H1 (cell line): ENCODE measurements at places on chromosomes 3 and 15. TPM values are rescaled to one million over a fixed set of nuclear protein-coding genes. Genes with fewer than 3 reads are reported as not detected.

DUOX1 gene
- total RNA-seq = 0.84 and 0.96 TPM in 2 replicates

ZNF619 gene
- 7.0 and 8.2 TPM in 2 replicates for total RNA-seq

LMAN1L gene
- not detected in 2 replicates for total RNA-seq

MME gene
- total RNA-seq = 36.0 and 39.6 TPM in 2 replicates

ANO10 gene
- 53.2 and 53.6 TPM in 2 replicates for total RNA-seq

DNA sequence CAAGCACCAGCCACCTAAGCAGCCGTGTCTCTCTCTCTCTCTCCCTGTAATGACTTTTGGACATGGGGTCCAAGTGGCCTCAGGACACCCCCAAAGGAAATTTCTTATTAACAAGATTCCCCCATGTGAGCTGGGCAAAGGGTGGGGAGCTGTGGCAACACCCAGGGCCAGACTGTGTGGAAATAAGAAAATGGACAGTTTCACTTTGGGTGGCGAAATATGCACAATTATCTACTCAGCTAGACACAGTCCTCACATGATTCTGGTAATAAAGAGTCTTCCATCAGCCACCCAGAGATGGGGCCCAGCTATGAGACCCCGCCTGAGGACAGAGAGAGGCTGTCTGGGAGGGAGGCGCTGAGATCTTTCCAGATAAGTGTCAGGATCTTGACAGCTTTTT lies 96.8 kb upstream of the TPM1 start:
- H3K4me3 ChIP-seq = no peak overlapping the region
- DNase-seq = no peak
- H3K36me3 ChIP-seq = no peaks in the 10 kb centered on the region
- H3K4me1 ChIP-seq = no peaks in the 10 kb centered on the region
- no peak overlapping the region for H3K27ac ChIP-seq
- no peaks in the 10 kb centered on the region for H3K27me3 ChIP-seq

DNA sequence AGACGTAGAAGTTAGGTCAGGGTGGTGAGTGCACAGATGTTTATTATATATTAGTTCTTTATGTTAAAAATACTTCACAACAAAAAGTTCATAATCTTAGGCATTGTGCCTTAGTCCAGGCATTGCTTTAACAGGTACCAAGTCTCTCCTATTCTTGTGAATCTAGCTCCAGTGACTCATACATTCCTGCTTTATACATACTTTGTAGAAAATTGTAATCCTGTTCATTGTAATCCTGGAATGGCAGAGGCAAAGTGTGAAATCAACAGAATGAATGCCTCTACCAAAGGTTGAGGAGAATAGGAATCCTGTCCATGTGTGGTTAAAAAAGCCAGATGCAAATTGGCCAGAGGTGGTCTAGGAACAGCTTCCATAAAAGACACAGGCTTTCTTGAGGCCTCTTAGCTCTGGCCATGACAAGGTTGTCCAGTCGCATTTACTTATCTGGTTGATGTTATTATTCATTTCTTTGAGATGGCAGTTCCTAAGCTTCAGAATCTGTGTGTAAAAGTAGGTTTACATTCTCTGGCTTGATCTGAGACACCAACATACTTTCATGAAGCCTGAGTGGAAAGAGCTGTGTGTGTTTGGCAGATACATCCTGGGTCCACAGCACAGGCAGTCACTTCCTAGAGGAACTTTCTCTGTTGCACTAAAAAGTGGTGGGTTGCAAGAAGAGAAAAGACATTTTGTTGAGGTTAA lies 109.0 kb downstream of the CDIN1 start:
- H3K27ac ChIP-seq = no peak overlapping the region
- H3K4me3 ChIP-seq = no peak overlapping the region
- H3K27me3 ChIP-seq = no peaks in the 10 kb centered on the region
- no peaks in the 10 kb centered on the region for H3K36me3 ChIP-seq
- no peak for DNase-seq
- no peaks in the 10 kb centered on the region for H3K4me1 ChIP-seq

GRCh38 chr3:99921986-99922385 lies 104.3 kb downstream of the CMSS1 start:
- H3K36me3 ChIP-seq = no peaks in the 10 kb centered on the region
- peaks cover 3% of the 10 kb centered on the region for H3K4me1 ChIP-seq
- DNase-seq = no peak
- no peaks in the 10 kb centered on the region for H3K27me3 ChIP-seq
- H3K27ac ChIP-seq = no peak overlapping the region
- H3K4me3 ChIP-seq = no peak overlapping the region

- no peak for DNase-seq
- no peak overlapping the region for H3K27ac ChIP-seq
- no peaks in the 10 kb centered on the region for H3K36me3 ChIP-seq
Observed at GRCh38 chr15:67031331-67031730, 34.1 kb upstream of the SMAD3 start.

GRCh38 chr3:24040311-24040710 lies 95.2 kb downstream of the NR1D2 start:
- no peak overlapping the region for H3K27ac ChIP-seq
- DNase-seq = no peak
- no peaks in the 10 kb centered on the region for H3K36me3 ChIP-seq
- no peak overlapping the region for H3K4me3 ChIP-seq
- H3K27me3 ChIP-seq = no peaks in the 10 kb centered on the region

- no peak for DNase-seq
- H3K4me1 ChIP-seq = no peaks in the 10 kb centered on the region
Observed at GRCh38 chr3:30492322-30493192, 113.8 kb upstream of the TGFBR2 start.

DNA sequence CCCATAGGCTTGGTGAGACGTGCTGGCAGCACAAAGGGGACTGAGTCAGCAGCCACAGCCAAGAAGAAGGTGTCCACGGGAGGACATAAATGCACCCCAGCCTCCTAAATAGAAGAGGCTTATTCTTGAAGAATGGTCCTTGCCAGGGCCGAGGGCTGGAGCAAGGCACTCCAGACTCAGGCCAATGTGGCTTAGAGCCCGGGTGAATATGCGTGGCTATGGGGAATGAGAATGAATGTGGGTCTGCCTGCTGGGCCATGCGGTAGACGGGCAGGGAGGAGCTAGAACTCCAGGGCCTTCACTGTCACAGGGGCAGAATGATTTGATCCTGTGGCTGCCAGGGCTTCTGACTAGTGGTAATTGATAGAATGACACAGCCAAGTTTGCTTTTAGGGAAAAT lies 34.0 kb downstream of the DHX30 start:
- H3K27ac ChIP-seq = no peak overlapping the region
- no peaks in the 10 kb centered on the region for H3K27me3 ChIP-seq

- no peak overlapping the region for H3K27ac ChIP-seq
- no peak overlapping the region for H3K4me3 ChIP-seq
- no peak for DNase-seq
- H3K4me1 ChIP-seq = peaks cover 16% of the 10 kb centered on the region
- no peaks in the 10 kb centered on the region for H3K36me3 ChIP-seq
- peaks cover 2% of the 10 kb centered on the region; the same call in 1 of the 2 replicates for H3K27me3 ChIP-seq
Observed at GRCh38 chr15:70014331-70014730, 83.4 kb downstream of the TLE3 start.

- no peak for DNase-seq
- peak within 1 kb of the TSS; percentile 68 for H3K4me3 ChIP-seq
- no peak within 1 kb of the TSS for H3K27ac ChIP-seq
- H3K36me3 ChIP-seq = no peaks in the 10 kb centered on the region
Observed at GRCh38 chr3:11154036-11154952, at the start of gene HRH1. Gene HRH1 (plus strand): TSS chr3:11154493. CDS start chr3:11259038, 104,545 bp downstream.

- no peaks in the 10 kb centered on the region for H3K36me3 ChIP-seq
- H3K27me3 ChIP-seq = no peaks in the 10 kb centered on the region; the same call in 1 of the 2 replicates
- DNase-seq = no peak
- no peaks in the 10 kb centered on the region for H3K4me1 ChIP-seq
Observed at GRCh38 chr3:196603683-196604082, 35.2 kb downstream of the FBXO45 start.

GRCh38 chr3:52534281-52535183 lies 875 bp upstream of the NT5DC2 start:
- H3K27me3 ChIP-seq = no peaks in the 10 kb centered on the region
- H3K4me1 ChIP-seq = peaks cover 16% of the 10 kb centered on the region
- DNase-seq = no peak
- 0 out of 2 replicates have a peak overlapping the region, but pooled peaks have one; percentile 3 for H3K27ac ChIP-seq

DNA sequence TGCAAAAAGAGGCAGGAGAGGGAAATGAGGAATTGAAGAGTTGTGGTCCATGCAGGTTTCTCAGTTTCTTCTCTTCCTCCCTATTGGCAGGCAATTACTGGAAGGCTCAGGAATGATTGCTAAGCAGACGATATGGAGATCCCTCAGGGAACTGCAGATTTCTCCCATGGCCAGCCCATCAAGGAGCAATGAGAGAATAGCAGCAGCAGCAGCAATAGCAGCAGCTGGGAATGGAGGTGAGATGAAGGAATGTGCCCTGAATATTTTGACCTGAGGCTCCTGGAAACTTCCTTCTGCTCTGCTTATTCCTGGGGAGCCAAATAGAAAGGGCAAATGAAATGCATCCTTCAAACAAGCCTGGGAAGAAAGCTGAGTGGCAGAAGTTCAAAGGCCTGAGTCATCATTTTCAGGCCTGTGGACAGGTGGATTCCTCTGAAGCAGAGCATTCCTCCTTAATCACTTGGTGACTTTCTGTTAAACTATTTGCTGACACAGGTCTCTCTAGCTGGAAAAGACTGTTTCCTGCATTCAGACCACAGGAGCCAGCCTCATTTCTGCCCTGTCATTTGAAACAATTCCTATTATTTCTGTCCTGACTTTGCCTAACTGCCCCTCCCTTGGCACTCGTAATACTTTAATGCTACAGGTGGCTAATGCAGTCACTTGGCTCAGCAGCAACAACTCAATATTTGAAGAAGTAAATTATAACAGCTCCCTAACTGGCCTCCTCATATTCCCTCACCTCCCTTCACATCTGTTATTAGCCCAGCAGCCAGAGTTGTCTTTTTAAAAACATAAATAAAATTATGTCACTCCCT lies 146.9 kb upstream of the GADL1 start:
- H3K4me3 ChIP-seq = no peak overlapping the region
- H3K27ac ChIP-seq = no peak overlapping the region
- H3K27me3 ChIP-seq = no peaks in the 10 kb centered on the region
- H3K4me1 ChIP-seq = no peaks in the 10 kb centered on the region

DNA sequence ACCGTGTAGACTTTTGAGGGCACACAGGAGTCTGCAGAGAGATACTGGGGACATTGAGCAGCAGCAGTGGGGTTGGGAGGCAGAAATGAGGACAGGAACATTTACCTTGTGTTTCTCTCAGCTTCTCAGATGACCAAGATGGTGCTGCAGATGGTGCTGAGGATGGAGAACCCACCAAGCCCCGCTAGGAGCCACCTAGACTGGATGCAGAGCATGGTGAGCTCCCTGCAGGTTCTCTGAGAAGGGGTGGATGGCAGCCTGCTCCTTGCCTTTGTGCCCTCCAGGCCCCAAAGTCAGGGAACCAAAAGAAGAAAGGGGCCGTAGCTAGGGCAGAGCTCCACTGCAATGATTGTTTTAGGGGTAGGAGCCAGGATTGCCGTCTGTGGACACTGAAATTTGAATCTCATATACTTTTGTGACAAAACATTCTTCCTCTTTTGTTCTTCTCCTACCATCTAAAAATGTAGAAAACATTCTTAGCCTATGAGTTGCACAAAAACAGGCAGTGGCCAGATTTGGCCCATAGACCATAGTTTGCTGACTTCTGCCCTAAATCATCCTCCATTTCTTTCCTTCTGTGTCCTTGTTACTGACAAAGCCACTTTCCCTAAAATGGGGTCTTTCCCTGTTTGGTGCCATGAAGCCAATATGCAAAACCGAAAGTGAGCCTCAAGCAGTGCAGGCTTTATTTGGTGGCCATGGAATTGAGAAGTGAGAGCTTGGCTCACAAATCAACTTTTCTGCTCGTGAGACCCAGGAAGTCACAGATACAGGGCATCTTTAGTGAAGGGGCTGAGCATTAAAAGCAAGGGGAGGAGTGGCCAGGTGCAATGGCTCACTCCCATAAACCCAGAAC lies 11.9 kb upstream of the MUC20 start:
- DNase-seq = no peak
- no peaks in the 10 kb centered on the region; the same call in none of the 2 replicates for H3K4me1 ChIP-seq
- no peak overlapping the region for H3K4me3 ChIP-seq
- no peaks in the 10 kb centered on the region for H3K27me3 ChIP-seq
- H3K36me3 ChIP-seq = no peaks in the 10 kb centered on the region
- no peak overlapping the region for H3K27ac ChIP-seq

DNA sequence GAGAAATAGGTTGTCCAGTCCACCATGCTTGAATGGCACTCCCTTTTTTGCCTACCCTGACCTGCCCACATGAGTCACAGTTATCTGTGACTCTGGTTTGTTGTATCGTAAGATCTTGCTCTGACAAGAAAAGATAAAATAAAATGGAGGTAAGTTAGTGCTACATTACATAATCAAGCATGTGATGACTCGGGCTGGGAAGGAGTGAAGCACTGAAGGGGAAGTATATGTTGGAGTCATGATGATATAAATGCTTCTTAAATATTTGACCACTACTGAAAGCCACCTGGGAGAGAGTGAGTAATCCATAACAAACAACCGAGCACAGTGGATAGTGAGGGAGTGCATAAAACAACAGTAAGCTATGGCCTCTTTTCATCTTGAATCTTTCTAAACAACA lies 124.4 kb downstream of the SHOX2 start:
- no peaks in the 10 kb centered on the region for H3K27me3 ChIP-seq
- H3K27ac ChIP-seq = no peak overlapping the region
- H3K4me3 ChIP-seq = no peak overlapping the region
- DNase-seq = no peak

GRCh38 chr3:45987368-45988291 lies 8.0 kb downstream of the FYCO1 start:
- no peak overlapping the region for H3K27ac ChIP-seq
- no peaks in the 10 kb centered on the region for H3K36me3 ChIP-seq
- H3K27me3 ChIP-seq = no peaks in the 10 kb centered on the region
- no peak overlapping the region for H3K4me3 ChIP-seq
- H3K4me1 ChIP-seq = peaks cover 1% of the 10 kb centered on the region
- DNase-seq = no peak

DNA sequence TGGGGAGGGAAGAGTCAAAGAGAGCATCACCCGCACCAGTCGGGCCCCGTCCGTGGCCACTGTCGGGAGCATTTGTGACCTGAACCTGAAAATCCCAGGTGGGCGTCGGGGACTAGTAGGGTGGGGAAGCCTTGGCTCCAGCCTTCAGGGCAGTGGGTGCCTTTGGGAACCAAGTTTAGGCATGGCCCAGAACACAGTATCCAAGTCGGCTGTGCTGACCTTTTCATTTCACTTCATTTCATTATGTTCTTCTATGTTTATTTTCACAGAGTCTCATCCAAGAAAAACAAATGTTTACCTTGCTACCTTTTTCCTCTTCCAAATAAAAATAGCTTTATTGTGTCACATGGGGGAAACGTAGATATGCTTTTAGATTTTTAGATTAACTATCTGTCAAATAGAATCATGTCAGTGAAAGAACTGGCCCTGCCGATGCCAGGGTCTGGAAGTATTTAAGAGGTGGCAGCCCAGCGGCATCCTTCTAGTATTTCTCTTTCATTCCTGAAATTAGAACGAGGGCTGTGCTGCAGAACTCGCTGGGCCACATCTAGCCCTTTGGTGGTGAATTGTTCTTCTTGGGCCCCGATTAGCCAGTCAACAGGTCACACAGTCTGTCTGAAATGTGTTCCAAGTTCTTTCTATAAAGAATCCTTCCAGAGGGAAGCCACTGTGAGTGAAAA lies 60.5 kb downstream of the DNASE1L3 start:
- no peak overlapping the region; the same call in 1 of the 2 replicates for H3K27ac ChIP-seq
- no peak for DNase-seq
- no peak overlapping the region for H3K4me3 ChIP-seq
- H3K4me1 ChIP-seq = no peaks in the 10 kb centered on the region
- peaks cover 70% of the 10 kb centered on the region for H3K36me3 ChIP-seq
